Lung microvascular endothelial cell (primary cell): ENCODE measurements at places on chromosomes 3 and 15. TPM values are rescaled to one million over a fixed set of nuclear protein-coding genes. Genes with fewer than 3 reads are reported as not detected.
A peak's percentile ranks its signal among the peaks of the same experiment; 100 is the strongest.

DNA sequence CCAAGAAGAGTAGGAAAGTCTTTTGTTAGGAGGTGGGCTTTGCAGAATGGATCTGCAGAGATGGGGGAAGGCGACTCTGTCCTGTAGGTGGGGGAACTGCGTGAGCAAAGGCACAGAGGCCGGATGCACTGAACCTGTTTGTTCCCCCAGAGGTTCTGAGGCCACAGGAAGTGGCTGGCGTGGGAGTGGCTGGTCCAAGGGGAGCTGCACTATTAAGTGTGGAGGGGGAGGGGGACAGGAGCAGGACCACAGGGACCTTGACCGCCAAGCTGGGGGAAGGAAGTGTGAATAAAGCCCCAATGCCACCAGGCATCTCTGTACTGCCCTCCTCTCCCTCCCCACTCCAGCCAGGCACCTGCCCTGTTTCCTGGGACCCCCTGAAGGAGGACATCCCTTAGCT lies 51.8 kb downstream of the CYP11A1 start:
- peak; percentile 24 for DNase-seq

DNA sequence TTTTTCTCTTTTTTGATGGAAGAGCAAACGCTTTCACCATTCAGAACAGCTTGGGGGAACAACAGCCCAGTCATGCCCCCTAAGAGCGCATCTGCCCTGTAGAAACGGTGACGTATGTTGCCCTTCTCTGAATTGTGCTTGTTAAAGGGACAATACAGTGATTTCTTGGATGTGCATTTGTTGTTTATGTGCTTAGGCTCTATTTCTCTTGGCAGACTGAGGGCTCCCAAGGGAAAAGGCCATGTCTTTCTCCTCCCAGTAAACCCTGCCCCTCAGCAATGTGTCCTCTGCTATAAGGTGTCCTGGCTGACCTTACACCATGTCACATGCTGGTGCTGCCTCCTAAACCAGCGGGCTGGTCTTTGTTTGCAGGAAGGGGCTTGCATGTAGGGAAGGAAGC lies 346.1 kb downstream of the EPHB1 start:
- no peak for DNase-seq

SLC24A1 gene
- 12.7 and 23.8 TPM in 2 replicates for total RNA-seq

- peak; percentile 59 for DNase-seq
These were observed 21.4 kb upstream of the NR2C2 start for GRCh38 chr3:14925729-14926591.

- DNase-seq, result no peak
These were observed 147.2 kb downstream of the EPHA6 start for GRCh38 chr3:96961576-96961975.

UBA3 gene
- 53.2 and 55.6 TPM in 2 replicates for total RNA-seq

GRCh38 chr15:38554354-38554753 lies 10.3 kb downstream of the RASGRP1 start:
- no peak for DNase-seq

GRCh38 chr3:42025370-42026138 lies 63.7 kb upstream of the ULK4 start:
- peak; percentile 98 for DNase-seq

DNA sequence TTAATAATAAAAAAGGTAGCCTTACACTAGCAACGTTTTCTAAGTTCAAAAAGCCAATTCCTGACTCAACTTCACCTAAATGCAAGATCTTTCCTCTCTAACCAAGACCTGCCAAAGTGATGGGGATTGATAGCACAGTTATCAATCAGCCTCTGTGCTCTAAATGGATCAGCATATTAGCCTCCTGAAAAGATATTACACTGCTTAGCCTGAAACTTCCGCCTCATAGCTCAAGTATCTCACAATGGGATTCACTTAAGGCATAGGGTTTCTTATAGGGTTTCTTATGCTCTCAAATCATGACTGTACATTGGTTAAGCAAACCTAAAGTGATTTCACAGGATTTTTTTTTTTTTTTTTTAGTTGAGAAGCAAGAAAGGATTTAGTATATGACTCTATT lies 436 bp upstream of the SLC9A9 start:
- DNase-seq, result no peak

TMEM212 gene
- total RNA-seq, result not detected in 2 replicates

GRCh38 chr15:90929246-90930019 lies 2.9 kb downstream of the HDDC3 start:
- DNase-seq, result no peak

DMXL2 gene
- total RNA-seq, result 4.6 and 6.5 TPM in 2 replicates

DNA sequence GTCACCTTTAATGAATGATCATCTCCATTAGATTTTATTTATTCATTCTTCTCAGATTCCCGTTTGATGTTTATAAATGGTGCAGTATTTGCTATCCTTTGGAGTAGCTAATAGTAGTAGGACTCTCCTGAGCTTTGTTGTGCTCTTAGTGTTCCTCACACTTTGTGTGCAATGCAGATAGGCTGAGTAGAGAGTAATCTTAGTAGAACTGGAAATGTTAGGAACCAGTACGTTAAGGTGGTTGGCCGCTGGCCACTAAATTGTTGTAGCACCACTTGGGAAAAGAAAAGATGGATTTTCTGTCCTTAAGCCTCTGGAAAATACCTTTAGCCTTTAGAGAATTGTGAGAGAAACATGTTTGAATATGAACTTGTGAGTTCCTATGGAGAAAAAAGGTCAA lies 19.9 kb upstream of the EBLN2 start:
- DNase-seq, result no peak

- DNase-seq, result no peak
These were observed 131.8 kb downstream of the TPRG1 start for GRCh38 chr3:189303584-189303983.

MYO5C gene
- total RNA-seq, result 7.4 and 8.5 TPM in 2 replicates

DNA sequence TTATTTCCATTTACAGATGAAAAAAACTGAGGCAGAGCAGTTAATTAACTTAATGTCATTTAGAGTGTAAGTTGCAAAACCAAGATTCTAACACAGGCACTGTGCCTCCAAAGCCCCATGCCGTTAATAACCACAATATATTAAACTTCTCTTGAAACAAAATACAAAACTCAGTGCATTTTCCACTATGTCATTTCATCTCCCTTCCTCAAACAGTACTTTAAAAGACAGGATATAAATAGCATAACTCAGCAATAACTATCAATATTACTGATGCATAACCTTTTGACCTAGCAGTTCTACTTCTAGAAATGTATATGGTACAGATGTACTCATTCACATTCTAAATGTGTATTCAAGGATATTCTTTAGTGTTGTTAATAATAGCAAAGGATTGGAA lies 5.1 kb upstream of the TASOR start:
- DNase-seq, result no peak

PEX5L gene
- total RNA-seq, result not detected in 2 replicates

DNA sequence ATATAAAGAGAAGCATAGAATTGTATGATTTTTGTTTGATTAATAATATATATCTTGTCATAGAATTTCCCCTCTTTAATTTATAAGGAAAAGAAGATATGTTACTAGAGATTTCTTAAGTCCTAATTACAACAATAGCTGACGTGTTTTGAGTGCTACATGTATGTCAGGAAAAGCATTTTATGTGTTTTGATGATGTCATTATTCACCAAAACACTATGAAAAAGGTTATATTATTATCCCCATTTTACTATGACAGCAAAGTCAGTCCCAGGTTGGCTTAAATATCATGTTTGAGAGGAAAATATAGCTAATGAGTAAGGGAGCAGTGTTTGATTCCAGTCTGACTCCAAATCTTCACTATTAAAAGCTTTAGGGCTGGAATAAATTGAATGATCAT lies 428.4 kb upstream of the GOLIM4 start:
- no peak for DNase-seq

GRCh38 chr3:5116538-5116937 lies 5.6 kb upstream of the ARL8B start:
- DNase-seq, result no peak

DNA sequence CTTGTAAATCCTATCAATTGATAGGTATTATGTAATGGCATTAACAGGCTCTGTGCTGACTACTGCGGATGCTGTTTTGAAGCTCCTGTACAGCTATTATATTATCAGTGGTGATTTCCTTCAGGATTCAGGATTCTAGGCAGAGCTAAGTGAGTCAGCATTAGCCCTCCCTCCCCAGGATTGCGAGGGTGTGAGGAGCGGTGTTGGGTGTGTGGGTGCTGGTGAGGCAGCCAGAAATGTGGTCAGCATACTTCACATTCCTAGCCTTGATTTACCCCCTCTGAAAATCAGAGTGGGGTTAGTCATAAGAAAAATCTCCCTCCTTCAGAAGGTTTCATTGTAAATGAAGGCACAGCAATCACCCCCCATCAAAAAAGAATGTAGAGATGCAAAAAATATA lies 72.5 kb downstream of the SNTN start:
- DNase-seq, result no peak

GRCh38 chr3:77933926-77934325 lies 894.0 kb downstream of the ROBO2 start:
- DNase-seq, result no peak

ZBTB20 gene
- total RNA-seq, result 6.5 and 13.9 TPM in 2 replicates

GRCh38 chr3:12371525-12372140 lies 82.8 kb downstream of the PPARG start:
- peak; percentile 49 for DNase-seq

SKOR1 gene
- under 0.01 TPM in 2 replicates for total RNA-seq

TGM5 gene
- total RNA-seq, result not detected in 2 replicates

DNAH12 gene
- under 0.01 TPM in 1 of 2 replicates, not detected in the other for total RNA-seq

LRRC2 gene
- total RNA-seq, result under 0.01 TPM in 2 replicates

DNA sequence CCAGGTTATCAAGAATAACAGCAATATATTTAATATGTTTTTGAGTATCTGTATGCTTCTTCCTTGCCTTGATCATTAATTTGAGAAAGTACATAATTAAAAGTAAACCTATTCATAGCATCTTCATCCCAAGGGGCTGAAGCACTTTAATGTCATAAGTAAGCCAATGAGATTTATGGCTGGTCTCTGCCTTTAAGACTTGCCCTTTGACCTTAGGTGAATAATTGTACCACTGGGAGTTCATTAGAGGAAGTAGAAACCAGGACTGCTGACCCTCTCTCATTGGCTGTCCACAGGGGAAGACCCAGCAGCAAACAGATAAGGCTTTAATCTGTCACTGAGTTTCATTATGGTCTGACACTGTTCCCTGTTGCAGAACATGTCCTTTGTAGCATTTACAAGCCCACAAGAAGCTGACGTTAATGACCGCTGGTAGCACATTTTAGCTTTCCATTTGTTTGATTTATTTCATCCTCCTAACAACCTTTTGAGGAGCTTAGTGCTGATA lies 16.3 kb upstream of the ERC2 start:
- no peak for DNase-seq

GRCh38 chr15:29196290-29196689 lies 73.3 kb downstream of the NSMCE3 start:
- no peak for DNase-seq

GUCA1C gene
- total RNA-seq, result not detected in 2 replicates
